Stimulated activated CD4-positive, alpha-beta T cell treated with anti-CD3 and anti-CD28 coated beads, TNF-alpha, amount 100 ng/mL, for 24 hours (primary cell): ENCODE measurements at places on chromosomes 12 and 14.

DNA sequence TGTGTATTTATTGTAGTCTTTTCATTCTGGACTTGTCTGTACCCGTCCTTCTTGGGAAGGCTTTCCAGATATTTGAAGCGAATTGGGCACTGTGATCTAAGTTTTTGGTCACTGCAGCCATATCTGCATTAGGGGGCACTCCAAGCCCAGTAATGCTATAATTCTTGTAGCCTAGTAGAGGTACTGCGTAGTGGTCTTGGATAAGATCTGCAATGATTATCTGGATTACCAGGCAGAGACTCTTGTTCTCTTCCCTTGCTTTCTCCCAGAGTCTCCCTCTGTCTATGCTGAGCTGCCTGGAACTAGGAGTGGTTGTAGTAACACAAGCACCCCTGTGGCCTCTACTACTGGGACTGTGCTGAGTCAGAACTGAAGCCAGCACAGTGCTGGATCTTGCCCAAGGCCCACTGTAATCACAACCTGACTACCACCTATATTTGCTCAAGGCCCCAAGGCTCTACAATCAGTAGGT is 30.0 kb downstream of the SLC38A2 start:
- no peak for DNase-seq

GRCh38 chr12:120483621-120484020 is 12.3 kb upstream of the DYNLL1 start:
- DNase-seq = no peak

DNA sequence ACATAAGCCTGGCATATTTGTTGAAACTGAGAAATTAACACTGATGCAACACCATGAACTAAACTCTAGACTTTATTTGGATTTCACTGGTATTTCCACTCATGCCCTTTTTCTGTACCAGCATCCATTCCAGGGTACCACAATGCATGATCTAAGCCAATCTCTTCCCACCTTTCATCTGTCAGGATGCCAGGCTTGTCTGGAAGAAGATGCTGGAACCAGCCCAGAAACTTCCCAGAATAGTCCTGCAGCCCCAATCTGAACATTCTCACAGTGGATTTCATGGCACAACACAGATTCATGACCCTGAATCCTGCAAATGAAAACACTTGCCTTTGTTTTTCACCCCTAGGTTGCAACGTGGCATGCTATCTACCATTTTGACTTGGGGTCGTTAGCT is 189.3 kb upstream of the LHX5 start:
- no peak for DNase-seq

GRCh38 chr14:67263499-67264149 is 22.4 kb downstream of the PALS1 start:
- DNase-seq = no peak

- no peak for DNase-seq
These were observed 3.4 kb downstream of the PPTC7 start for GRCh38 chr12:110579535-110580253.

GRCh38 chr12:2312175-2312574 is 259.4 kb downstream of the CACNA1C start:
- no peak for DNase-seq

GRCh38 chr12:84058136-84058535 is 854.5 kb downstream of the SLC6A15 start:
- no peak for DNase-seq

GRCh38 chr14:103597623-103598377 is 31.2 kb upstream of the KLC1 start:
- DNase-seq = peak; percentile 8

GRCh38 chr12:46303039-46303666 is 34.3 kb upstream of the SLC38A1 start:
- peak; percentile 12 for DNase-seq

DNA sequence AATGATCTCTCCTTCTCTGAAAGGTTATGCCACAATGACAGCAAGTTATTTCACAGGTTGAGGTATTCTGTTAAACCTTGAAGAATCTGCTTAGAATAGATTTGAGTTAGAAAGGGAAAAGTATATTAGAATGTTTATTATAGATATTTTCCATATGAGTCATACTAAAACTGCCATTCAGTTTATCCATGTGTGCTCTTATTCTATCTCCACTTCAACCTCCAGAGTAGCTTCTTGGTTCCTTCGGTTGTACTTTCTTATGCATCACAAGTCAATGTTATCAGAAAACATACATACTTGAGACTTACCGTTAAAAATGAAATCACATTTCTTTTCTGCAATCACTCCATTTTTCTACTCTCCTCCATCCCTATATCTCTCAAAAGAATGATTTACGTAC is 197.7 kb downstream of the BCAT1 start:
- DNase-seq = no peak

DNA sequence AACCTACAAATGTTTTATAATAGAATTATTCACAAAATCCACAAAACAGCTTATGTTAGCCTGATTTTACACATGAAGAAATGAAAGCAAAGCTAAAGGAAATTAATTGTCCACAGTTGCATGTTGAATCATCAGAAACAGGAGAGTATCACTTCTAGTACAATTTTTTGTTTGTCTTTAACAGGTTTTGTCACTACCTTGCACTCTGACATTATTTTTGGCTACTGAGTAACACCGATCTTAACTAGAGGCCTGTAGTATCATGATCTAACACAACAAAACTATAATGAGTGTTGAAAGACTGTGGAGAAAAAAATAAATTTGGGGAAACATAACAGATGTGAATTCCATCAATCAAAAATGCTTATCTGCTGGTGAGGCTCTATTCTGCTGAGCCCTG is 60.1 kb downstream of the TAOK3 start:
- no peak for DNase-seq

DNA sequence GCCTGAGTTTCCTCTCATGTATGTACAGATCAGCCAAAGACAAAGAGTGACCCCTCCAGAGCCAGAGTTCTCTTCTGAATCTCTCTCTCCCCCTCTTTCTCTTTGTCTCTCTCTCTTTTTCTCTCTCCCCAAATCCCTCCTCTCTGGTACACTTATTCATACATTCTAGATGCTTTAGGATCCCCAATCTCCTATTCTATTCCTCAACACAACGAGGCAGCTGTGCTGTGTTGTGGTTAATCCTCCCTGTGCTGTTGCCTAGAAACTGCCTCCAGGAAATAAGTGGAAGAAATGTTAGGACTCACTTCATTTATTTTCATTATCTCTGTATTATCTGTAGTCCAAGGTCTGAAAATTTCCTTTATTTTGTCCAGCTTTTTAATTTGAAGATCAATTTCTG is 350.5 kb upstream of the OR4E1 start:
- no peak for DNase-seq

- no peak for DNase-seq
These were observed 21.4 kb upstream of the SLC16A7 start for GRCh38 chr12:59574406-59574805.

DNA sequence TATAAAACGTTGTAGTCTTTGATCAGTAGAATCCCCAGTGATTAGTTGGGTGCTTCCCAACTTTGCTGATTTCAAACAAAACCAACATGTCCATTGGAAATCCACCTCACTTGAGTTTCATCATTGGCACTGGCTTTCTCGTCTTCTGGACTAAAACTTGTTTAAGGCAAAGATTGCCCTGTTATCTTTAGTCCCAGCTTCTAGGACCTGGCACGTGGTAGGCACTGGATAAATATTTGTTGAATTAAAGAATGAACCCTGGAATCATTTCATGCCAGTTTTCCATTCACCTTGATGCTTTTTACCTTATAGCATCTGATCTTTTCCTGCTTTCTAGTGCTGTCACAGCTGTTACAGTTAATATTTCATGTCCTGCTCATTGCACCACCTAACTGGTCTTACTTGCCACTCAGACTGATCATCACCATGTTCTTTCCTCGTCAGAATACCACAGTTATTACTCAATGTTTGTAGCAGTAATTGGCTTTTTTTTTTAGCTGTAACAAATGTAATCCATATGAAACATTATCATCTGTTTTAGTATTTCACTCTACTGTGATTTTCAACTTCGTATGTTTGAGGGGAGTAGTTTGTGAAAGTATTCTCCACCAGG is 7.3 kb upstream of the C12orf50 start:
- DNase-seq = no peak

DNA sequence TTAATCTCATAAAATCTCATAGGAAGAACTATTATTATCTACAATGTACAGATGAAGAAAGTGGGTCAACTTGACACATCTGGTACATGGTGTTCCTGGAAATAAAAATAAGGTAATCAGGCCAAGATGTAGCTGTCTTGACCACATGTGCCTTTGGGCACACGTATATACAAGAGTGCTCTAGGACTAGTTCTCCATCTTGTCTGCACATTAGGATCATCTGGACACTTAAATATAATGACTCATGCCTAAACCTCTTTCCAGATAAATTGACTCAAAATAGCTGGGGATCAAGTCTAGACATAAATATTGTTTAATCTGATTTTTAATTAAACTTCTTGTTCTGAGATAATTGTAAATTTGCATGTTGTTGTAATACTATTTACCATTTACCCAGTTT is 182.6 kb downstream of the CNTN1 start:
- no peak for DNase-seq

DNA sequence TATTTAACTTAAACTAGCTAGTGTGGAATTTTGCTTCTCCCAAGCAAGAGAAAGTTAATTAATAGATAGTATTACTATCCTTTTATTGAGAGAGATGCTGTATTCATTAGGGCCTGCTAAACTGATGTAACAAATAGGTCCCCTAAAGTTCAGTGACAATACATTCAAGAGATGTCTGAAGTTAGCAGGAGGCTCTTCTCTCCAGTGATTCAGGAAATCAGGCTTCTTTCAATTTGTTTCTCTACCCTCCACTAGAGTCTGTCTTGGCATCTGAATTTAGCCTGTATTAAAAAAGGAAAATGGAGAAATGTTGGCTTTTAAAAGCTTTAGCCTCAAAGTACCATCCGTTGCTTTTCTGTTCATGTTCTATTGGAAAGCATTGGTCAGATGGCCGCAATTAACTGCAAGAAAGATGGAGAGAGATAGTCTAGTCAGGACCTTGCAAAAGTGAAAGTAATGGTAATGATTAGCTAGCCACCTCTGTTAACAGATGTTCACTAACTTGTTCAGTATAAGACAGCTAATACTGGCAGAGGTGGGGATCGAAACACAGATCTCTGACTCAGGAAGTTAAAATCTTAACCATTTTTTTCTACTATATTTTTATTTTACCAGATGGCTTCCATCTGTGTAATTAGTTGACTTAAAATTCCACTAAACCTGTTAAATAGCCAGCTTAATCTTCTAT is 786.8 kb downstream of the TMTC2 start:
- no peak for DNase-seq

GRCh38 chr12:101592448-101592847 is 2.3 kb upstream of the MYBPC1 start:
- DNase-seq = no peak

DNA sequence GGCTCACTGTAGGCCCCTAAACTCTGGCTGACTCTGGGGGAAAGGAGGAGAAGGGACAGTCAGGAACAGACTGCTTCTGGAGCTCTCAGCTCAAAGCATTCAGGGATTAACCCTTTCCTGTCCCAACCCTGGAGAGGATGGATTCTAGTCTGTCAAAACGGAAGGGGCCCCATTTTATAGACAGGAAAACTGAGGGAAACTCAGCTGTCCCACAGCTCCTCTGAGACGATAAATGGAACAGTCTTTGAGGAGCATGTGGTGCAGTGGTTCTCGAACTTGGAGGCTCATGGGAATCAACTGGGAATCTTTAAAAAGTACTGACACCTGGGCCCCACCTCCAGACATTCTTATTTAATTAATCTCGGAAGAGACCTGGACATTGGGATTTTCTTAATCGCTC is 23.7 kb downstream of the SRRM4 start:
- DNase-seq = no peak

GRCh38 chr12:6180268-6181051 is 19.7 kb upstream of the CD9 start:
- DNase-seq = no peak

DNA sequence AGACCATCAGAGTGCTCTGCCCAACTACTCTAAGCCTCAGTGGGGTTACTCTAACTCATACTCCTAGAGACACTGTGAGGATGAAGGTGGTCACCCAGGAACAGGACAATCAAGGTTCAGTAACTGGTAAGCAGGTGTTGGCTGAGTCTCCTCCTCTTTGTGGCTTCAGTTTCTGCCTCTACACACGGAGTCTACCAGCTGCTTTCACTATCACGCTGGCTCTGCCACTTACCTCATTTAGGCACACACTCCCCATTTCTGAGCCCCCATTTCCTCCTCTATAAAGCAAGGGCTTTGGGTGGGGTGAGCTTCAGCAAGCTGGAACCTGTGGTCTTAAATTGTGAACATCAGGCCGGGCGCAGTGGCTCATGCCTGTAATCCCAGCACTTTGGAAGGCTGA is 7.3 kb upstream of the TCHP start:
- no peak for DNase-seq

GRCh38 chr12:107536613-107537012 is 149.0 kb upstream of the PWP1 start:
- no peak for DNase-seq

GRCh38 chr14:55710506-55711041 is 130.6 kb downstream of the KTN1 start:
- DNase-seq = no peak

GRCh38 chr14:68927956-68928675 is 51.0 kb downstream of the ACTN1 start:
- no peak for DNase-seq

- no peak for DNase-seq
These were observed 23.8 kb downstream of the RAB35 start for GRCh38 chr12:120092551-120093335.
